Heart left ventricle (tissue), 16 donors: ENCODE measurements at places on chromosomes 16 and 17.

GRCh38 chr16:87457709-87458423, 35.0 kb downstream of the ZCCHC14 start:
- H3K36me3 ChIP-seq: peaks cover 43% of the 10 kb centered on the region
- H3K27me3 ChIP-seq: no peaks in the 10 kb centered on the region
- no peak for DNase-seq

GRCh38 chr16:14306485-14307058, 235.5 kb downstream of the MRTFB start:
- no peaks in the 10 kb centered on the region for H3K27me3 ChIP-seq
- H3K36me3 ChIP-seq: no peaks in the 10 kb centered on the region
- H3K4me3 ChIP-seq: no peak overlapping the region
- H3K27ac ChIP-seq: peak overlapping the region; percentile 43
- no peak for DNase-seq
- H3K4me1 ChIP-seq: peaks cover 23% of the 10 kb centered on the region

- H3K4me3 ChIP-seq: no peak overlapping the region
- H3K4me1 ChIP-seq: peaks cover 38% of the 10 kb centered on the region
- H3K27me3 ChIP-seq: no peaks in the 10 kb centered on the region
- DNase-seq: no peak
- no peaks in the 10 kb centered on the region for H3K36me3 ChIP-seq
- H3K27ac ChIP-seq: peak overlapping the region; percentile 10
Measured at GRCh38 chr17:50207792-50208567, 6.5 kb upstream of the COL1A1 start.

DNA sequence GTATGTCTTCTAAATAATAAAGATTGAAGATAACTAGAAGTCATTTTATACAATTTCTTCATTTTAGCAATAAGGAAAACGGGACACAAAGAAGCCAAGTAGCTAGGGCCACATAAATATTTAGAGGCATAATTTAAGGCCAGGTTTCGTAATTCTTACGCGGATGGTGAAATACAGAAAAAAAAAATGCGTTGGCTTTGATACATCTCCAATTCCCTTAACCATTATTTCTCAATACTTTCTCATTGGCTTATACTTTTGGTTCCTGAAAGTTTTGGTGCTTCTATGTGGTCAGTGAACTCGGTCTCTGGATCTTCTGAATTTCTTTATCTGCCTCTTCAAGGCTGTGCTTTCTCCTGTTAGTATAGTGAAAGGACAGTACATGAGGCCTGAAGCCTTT, 888.1 kb downstream of the KCNJ2 start:
- no peak overlapping the region for H3K4me3 ChIP-seq
- H3K27ac ChIP-seq: no peak overlapping the region
- H3K4me1 ChIP-seq: no peaks in the 10 kb centered on the region
- H3K27me3 ChIP-seq: no peaks in the 10 kb centered on the region
- H3K36me3 ChIP-seq: no peaks in the 10 kb centered on the region

GRCh38 chr16:30896261-30896888, at the start of gene CTF1:
TSS of gene CTF1 (plus strand) at chr16:30896614. CDS start at chr16:30896644, 30 bp downstream.
- peaks cover 48% of the 10 kb centered on the region for H3K4me1 ChIP-seq
- H3K27me3 ChIP-seq: no peaks in the 10 kb centered on the region
- peak; percentile 85 for DNase-seq

GRCh38 chr17:34252444-34253138, 2.5 kb upstream of the CCL2 start:
- peak overlapping the region; percentile 80 for H3K27ac ChIP-seq
- DNase-seq: peak; percentile 96
- H3K27me3 ChIP-seq: no peaks in the 10 kb centered on the region
- no peaks in the 10 kb centered on the region for H3K36me3 ChIP-seq

- H3K36me3 ChIP-seq: no peaks in the 10 kb centered on the region
- no peak overlapping the region for H3K4me3 ChIP-seq
- H3K4me1 ChIP-seq: no peaks in the 10 kb centered on the region
- no peak overlapping the region for H3K27ac ChIP-seq
Measured at GRCh38 chr17:9322326-9322725, 253.3 kb downstream of the STX8 start.

GRCh38 chr16:1771188-1771863, at the start of gene NME3:
TSS of gene NME3 (minus strand) at chr16:1771543. CDS start at chr16:1771534, 9 bp downstream.
- peak within 1 kb of the TSS; percentile 96 for H3K4me3 ChIP-seq
- peaks cover 44% of the 10 kb centered on the region for H3K36me3 ChIP-seq
- peak within 1 kb of the TSS; percentile 98 for H3K27ac ChIP-seq
- no peaks in the 10 kb centered on the region for H3K27me3 ChIP-seq
- H3K4me1 ChIP-seq: peaks cover 44% of the 10 kb centered on the region
- DNase-seq: peak; percentile 92

- DNase-seq: no peak
- no peak overlapping the region for H3K27ac ChIP-seq
- H3K4me1 ChIP-seq: peaks cover 19% of the 10 kb centered on the region
Measured at GRCh38 chr17:3827124-3827773, 18.8 kb downstream of the NCBP3 start.

DNA sequence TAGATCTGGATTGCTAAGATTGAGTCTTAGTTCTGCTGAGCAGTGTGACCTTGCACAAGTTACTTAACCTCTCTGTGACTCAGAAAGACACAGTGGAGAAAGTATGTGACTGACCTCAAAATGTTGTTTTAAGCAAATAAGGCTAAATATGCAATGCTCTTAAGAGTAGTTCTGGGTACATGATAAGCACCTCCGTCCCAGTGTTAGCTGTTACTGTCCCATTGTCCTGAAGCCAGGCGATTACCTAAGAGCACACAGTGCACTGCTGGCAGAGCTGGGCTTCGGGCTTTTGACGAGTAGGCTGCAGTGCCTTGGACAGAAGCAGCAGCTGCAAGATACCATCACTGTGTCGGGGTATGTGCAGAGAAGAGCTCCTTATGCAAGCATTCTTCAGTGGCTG, 32.7 kb upstream of the FOXF1 start:
- H3K27ac ChIP-seq: no peak overlapping the region
- H3K27me3 ChIP-seq: peaks cover 66% of the 10 kb centered on the region
- no peaks in the 10 kb centered on the region for H3K4me1 ChIP-seq
- H3K4me3 ChIP-seq: no peak overlapping the region

- no peaks in the 10 kb centered on the region for H3K36me3 ChIP-seq
- no peaks in the 10 kb centered on the region for H3K27me3 ChIP-seq
- H3K4me1 ChIP-seq: no peaks in the 10 kb centered on the region
- H3K4me3 ChIP-seq: no peak overlapping the region
Measured at GRCh38 chr16:13136901-13137300, 235.5 kb downstream of the SHISA9 start.

DNA sequence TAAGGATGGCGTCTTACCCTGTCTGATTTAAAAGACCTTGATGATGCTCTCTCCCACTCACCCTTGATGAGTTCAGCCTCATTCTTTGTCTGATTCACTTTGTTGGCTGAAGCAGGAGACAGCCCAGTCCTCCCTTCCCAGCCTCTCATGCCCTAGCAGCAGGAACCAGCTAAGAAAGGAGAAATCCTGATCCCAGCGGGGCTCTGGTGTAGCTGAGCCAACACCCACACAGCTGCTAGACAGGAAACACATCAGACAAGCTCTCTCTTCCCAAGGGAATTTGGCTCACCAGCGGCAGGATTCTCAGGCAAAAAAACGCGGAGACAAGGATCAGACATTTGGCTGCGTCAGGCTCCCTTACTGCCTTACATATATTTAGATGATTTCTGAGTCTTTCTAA, 211.5 kb downstream of the CDH11 start:
- DNase-seq: peak; percentile 77
- H3K27ac ChIP-seq: peak overlapping the region; percentile 69
- no peaks in the 10 kb centered on the region for H3K27me3 ChIP-seq
- H3K4me1 ChIP-seq: no peaks in the 10 kb centered on the region
- no peak overlapping the region for H3K4me3 ChIP-seq
- no peaks in the 10 kb centered on the region for H3K36me3 ChIP-seq

DNA sequence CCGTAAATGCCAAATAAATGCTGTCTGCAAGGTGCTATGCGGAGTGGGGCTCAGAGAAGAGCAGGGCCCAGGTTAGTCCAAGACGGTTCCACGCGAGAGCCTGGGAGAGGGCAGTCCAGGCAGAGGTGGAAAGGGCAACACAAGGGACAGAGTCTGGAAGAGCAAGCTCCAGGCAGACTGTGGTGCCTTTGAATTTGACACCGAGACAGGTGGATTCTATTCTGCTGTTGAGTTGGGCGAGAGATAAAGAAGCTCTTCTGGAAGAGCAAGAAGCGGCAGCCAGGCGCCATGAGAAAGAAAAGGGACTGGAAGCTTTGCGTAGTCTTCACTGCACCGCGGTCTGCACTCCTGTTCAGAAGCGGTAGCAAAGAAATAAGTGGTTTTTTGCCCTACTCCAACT, 55.6 kb downstream of the CYTH1 start:
- no peak overlapping the region for H3K27ac ChIP-seq
- H3K36me3 ChIP-seq: peaks cover 3% of the 10 kb centered on the region
- no peaks in the 10 kb centered on the region for H3K27me3 ChIP-seq
- DNase-seq: no peak

GRCh38 chr17:68533887-68534694, 21.9 kb downstream of the PRKAR1A start:
- no peaks in the 10 kb centered on the region for H3K4me1 ChIP-seq
- no peak overlapping the region for H3K27ac ChIP-seq
- peaks cover 19% of the 10 kb centered on the region for H3K36me3 ChIP-seq
- DNase-seq: no peak

- peak; percentile 72 for DNase-seq
- H3K27me3 ChIP-seq: no peaks in the 10 kb centered on the region
- H3K36me3 ChIP-seq: peaks cover 7% of the 10 kb centered on the region
- peaks cover 68% of the 10 kb centered on the region for H3K4me1 ChIP-seq
- H3K27ac ChIP-seq: peak overlapping the region; percentile 38
Measured at GRCh38 chr16:87461466-87461991, 31.3 kb downstream of the ZCCHC14 start.

- no peak for DNase-seq
- no peaks in the 10 kb centered on the region for H3K27me3 ChIP-seq
- H3K36me3 ChIP-seq: no peaks in the 10 kb centered on the region
- H3K4me3 ChIP-seq: no peak overlapping the region
- H3K4me1 ChIP-seq: no peaks in the 10 kb centered on the region
- no peak overlapping the region for H3K27ac ChIP-seq
Measured at GRCh38 chr16:61987474-61988012, 48.7 kb downstream of the CDH8 start.

- H3K4me1 ChIP-seq: no peaks in the 10 kb centered on the region
- no peaks in the 10 kb centered on the region for H3K36me3 ChIP-seq
- no peak overlapping the region for H3K27ac ChIP-seq
- H3K4me3 ChIP-seq: no peak overlapping the region
- H3K27me3 ChIP-seq: peaks cover 6% of the 10 kb centered on the region
Measured at GRCh38 chr17:9768381-9768934, 22.9 kb downstream of the DHRS7C start.
